ENCODE measurements at places on chromosomes 13 and 19.

DNA sequence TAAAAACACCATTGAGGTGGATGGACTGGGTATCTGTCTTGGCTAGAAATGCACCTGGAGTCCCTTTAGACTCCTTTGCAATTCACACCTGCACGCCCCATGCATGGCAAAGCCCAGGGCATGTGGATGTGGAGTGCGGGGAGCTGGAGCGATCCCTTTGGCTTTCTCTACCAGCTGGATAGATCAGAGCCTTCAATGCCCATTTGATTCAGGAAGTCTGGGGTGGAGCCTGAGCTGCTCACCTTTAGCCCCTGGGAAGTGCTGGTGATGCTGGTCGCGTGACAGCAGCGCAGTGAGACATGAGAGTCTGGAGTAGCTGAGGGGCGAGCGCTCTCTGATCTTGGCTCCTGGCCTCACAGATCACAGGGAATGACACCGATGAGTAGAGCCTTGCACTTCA, 4.8 kb upstream of the ZNF536 start:
- DNase-seq = no peak

DNA sequence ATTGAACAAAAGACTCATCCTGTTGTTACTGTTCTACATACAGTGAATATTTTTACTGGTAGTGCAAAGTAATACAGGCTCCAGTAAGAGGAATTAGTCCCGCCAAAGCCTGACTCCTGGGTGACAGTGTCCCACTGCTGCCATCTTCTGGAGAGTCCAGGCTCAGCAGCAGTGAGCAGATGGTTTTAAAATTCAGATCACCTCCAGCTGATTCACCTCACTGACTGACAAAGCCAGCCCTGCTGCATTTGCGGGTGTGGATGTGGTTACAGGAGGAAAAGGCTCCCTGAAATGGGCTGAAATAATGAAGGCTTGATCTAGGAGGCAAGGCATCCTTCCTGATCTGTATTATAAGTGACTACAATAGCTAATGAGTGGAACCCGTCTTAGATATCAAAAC, 18.3 kb downstream of the PABPC3 start:
- DNase-seq = peak; percentile 50

DNA sequence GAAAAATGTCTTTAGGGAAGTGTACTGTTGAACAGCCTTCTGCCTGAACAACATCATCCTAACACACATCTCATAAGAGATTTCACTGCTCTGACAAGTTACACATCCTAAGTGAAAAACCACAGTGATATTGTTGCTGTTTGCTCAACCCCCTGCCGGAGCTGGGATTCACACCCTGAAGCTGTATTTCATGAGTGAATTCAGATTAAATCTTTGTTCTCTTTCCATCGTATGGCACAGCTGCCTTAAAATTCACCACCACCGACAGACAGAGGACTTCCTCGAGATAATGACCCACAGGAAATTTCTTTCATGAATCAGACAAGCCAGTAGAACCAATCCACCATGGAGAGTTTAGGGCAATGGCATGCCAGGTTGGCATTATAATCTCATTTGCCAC, 280.8 kb downstream of the DCT start:
- no peak for DNase-seq

DNA sequence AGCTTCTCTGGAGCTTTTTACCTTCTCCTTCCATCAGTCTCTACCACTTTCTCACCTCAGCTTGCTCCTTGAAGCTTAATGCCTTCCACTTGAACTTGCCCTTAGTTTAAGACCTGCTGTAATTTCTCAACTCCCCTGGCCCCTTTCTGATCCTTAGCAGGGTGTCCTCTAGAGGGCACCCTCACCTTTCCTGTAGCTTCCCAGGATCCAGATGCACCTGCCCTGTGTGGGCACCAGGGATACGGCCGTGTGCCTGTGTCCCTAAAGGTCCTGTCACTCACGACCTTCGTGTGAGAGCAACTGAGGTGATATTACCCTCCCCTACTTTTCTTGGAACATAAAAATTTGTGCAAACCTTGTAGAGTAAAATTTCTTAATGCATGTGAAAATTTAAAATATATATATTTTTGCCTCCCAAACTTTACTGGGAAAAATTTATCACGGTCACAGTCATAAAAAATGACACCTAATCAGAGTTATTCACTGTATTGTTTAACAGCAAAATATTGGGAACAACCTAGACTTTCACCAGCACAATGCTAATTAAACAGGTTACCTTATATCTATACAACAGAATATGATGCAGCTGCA, 46.4 kb downstream of the PSG3 start:
- DNase-seq = no peak

All from NCI-H524 treated with DMSO at 0.1 percent for 48 hours (cell line).